Karpas-422 (cell line): ENCODE measurements at places on chromosomes 11 and 22.
A peak's percentile ranks its signal among the peaks of the same experiment; 100 is the strongest.

DNA sequence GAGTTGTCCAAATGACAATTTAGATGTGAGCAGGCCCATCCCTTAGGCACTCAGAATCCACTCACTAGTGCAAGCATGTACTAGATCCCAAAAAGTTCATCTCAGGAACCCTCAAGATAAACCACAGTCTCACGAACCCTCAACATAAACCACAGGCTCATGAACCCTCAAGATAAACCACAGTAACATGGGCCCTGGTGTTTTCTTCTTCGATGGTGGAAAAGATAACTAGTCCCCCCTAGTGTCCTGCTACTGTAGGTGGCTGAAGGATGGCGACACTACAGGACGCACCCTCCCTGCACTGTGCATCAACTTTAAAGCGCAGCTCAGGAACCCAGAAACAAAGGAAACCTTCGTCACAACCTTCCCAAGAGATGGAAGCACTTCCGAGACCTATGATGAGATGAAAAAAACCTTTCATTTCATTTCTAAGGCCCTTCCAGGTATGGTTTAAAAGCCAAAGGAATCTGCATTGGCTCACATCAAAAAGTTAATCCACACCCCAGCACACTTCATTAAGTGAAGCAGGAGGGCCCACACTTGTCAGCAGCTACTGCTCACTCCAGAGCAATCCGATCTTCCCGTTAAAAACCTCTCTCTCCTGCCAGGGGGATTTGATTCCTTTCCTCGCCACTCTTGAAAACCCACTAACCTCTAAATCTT, 2.4 kb downstream of the LARGE1 start:
- no peak for DNase-seq

DNA sequence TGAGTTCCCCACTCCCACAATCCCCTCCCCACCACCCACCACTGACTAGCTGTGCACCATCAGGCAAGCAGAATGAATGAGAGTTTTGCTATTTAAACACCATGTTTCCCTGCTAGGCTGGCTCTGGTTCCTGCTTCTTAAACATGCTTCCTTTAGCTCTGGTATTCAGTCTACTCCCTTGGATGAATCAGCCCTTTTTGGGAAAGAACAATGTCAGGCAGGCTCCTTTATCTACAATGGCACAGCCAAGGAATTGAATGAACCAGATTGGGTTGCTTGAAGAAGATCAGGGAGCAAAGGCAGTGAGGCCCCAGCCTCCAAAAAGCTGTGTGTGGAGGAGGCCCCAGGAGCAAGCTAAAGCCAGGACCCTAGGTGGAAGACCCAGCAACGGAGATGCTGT, 92.9 kb upstream of the ISX start:
- DNase-seq = no peak

GRCh38 chr22:25389541-25389919, 170.1 kb downstream of the CRYBB2 start:
- no peak for DNase-seq

GRCh38 chr11:70477609-70478008, 79.3 kb downstream of the CTTN start:
- no peak for DNase-seq

DNA sequence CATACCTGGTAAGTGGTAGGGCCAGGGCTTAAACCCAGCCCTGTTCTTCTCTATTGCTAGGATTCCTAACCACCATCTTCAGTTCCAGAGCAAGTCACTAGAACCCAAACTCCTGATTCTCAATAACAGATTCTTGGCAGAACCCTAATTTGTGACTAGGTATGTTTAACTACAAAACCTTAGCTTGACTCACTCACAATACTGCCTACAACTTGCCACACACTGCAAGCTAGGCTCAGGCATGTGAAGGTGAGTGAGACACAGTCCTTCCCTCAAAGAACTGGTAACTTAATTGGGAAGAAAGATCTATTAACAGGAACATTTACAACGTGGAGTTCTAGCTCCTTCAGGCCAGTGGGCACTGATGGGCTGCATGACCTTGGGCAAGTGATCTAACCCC, 14.5 kb upstream of the AMOTL1 start:
- no peak for DNase-seq

- no peak for DNase-seq
These were observed 41.2 kb upstream of the RAB30 start for GRCh38 chr11:83112886-83113285.

- no peak for DNase-seq
These were observed 419.8 kb upstream of the LRRC4C start for GRCh38 chr11:41879214-41879613.

- DNase-seq = no peak
These were observed 3.8 kb upstream of the MPPED1 start for GRCh38 chr22:43408009-43408408.

DNA sequence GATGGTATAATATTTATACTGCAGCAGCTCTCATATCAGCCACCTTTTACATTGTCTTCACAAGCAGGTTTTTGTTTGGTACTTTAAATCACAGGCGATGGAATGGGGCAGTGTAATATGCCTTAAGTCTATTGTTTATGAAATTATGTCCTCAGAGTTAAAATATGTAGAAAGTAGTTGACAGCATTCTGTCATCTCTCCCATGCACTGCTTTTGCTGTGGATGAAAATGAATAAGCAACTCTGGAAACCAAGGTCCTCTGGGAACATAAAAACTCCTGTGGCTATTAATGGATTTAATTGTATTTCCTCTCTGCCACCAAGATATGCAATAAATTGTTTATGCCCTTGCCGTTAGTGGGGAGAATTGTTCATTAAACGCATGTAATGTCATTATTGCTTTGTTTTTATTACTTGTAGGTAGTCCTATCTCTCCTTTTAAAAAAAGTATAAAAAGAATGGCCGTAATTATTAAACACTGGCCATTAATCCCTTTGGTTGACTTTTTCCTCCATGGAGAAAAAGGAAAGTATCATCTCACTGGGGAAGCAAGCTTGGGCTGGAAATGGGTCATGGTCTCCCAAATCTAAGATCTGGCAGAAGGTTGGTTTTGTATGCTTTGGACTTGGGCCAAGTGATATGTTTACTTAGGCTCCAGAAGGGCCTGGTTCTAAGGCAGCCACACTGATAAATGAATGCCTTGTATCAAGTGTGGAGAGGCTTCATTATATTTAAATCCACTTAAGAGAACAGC, 13.1 kb downstream of the PACS1 start:
- no peak for DNase-seq

GRCh38 chr22:32265882-32266767, 11.0 kb upstream of the SLC5A4 start:
- peak; percentile 87 for DNase-seq

- DNase-seq = no peak
These were observed 75.4 kb upstream of the GAB2 start for GRCh38 chr11:78492973-78493372.

GRCh38 chr11:42596576-42597145, 715.1 kb upstream of the API5 start:
- DNase-seq = no peak

- DNase-seq = no peak
These were observed at the start of gene BTG4 for GRCh38 chr11:111512296-111513239. Gene BTG4 (minus strand): TSS chr11:111512386. CDS start chr11:111498776, 13,610 bp downstream.

- DNase-seq = no peak
These were observed 27.0 kb downstream of the KCNJ1 start for GRCh38 chr11:128840137-128840536.

- DNase-seq = no peak
These were observed 19.3 kb upstream of the IL10RA start for GRCh38 chr11:117966908-117967307.

DNA sequence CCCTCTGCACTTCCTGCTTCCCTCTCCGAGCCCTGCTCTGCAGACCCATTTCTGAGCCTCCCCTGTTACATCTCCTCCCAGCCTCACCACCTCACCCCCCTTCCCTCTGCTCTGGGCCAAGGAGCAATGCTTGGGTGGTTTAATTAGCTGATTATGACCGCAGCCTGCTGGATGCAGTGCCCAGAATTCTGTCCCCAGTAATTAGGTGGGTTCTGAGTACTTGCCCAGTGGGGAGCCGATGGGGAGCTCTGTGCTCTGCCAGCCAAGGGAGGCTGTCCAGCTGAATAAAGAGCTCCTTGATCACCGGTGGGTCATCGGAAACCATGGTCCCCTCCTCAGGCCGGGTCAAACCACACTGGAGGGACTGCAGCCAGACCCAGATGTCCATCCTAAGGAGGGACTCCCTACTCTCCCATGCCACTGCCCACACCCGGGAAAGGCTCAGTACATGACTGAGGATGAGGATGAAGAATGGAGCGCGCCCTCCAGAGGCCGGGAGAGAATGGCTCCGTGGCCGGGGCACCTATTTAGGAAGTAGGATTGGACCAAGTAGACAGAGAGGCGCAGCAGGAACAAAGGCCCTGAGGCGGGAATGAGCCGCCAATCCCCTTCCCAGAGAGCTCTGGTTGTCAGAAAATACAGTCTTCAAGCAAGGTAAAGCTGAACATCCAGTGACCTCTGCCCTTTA, 9.1 kb downstream of the ARRB1 start:
- no peak for DNase-seq

DNA sequence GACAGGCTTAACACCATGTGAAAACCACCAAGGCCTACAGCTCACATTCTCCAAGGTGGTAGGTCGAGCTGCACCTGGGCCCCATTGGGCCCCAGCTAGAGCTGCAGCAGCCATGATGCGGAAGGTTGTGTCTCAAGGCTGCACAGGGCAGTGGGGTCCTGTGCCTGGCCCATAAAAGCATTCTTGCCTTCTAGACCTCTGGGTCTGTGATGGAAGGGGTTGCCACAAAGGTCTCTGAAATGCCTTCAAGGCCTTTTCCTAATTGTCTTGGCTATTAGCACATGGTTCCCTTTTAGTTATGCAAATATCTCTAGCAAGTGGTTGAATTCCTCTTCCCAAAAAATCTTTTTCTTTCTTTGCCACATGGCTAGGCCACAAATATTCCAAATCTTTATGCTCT, 52.5 kb upstream of the C11orf58 start:
- no peak for DNase-seq

DNA sequence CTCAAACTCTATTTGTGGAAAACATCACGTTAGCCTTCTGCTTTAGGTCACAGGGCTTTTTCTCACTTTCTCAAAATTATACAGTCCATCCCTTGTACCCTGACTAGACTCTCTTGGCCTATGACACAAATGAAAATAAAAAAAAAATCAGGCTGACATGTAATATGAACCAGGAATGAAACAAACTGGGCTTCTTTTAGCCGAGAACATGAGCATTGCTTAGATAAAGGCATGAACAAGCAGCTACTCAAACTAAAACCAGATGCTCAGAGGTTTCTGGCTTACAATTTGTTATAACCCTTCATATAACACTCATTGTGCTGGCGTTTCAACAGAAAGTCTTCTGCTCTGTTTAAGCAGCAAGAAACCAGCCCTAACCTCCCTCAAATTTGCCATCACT, 265.5 kb upstream of the NARS2 start:
- DNase-seq = no peak

DNA sequence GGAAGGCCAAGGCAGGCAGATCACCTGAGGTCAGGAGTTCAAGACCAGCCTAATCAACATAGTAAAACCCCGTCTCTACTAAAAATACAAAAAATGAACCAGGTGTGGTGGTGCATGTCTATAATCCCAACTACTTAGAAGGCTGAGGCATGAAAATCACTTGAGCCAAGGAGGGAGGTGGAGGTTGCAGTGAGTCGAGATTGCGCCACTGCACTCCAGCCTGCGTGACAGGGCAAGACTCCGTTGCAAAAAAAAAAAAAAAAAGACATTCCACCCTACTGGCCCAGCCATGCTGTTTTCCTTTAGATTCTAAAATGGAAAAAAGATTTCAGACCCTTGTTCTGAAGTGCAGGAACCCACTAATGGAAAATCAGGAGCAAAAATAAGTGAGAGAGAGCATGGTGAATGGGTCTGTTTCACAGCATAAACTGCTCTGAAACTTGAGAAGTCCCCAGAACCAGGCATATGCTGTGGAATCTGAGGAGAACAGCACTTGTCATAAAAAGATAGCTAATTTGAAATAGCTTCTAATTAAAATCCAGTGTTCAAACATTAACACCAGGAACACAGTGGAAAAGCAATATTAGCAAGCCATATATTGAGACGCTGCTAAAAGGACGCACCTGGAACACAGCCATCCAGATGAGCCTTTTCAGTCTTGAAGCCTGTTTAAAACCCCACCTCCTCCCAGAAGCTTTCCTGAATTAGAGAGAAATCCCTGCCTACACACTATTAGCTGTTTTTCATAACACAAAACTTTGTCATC, 66.3 kb upstream of the CHRM4 start:
- DNase-seq = no peak

GRCh38 chr11:12091956-12092558, 18.3 kb upstream of the MICAL2 start:
- DNase-seq = no peak

DNA sequence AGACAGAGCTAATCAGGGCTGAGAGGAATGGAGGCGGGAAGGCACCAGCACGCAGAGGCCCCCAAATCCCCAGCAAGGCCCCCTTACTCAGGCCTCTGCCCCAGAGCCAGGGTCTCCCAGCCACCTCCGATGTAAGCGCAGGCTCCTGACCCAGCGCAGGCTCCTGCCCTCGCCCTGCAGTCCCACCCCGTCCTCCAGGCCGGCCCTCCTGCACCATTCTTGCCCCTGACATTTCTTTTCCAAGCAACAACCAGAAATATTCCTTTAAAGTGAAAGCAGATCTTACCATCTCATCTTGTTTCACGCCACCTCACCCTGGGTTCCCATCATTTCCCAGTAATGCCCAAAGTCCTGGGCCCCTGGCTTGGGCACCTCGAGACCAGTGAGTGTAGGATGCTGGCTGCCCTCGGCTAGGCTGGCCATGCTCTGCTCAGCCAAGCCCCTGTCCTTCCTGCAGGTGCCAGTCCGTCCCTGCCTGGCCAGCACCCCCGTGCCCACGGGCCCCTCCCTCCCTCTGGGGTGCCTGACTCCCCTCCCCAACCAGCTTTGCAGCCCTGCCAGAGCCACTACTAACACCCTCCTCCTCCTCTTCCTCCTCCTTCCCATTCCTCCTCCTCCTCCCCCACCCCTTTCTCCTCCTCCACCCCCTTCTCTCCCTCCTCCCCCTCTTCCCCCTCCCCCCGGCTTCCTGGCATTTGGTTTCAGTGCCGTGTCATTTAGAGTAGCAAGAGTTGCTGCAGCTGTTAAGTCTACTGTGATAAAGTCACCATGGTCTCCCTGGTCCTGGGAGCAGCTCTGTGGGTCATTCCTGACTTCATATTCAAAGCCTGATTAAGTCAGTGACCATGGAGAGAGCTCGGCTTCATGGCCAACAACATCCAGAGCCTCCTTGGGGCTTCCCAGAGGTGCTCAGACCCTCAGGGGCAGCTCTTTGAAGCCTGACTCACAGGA, 78.7 kb downstream of the PIWIL3 start:
- no peak for DNase-seq

DNA sequence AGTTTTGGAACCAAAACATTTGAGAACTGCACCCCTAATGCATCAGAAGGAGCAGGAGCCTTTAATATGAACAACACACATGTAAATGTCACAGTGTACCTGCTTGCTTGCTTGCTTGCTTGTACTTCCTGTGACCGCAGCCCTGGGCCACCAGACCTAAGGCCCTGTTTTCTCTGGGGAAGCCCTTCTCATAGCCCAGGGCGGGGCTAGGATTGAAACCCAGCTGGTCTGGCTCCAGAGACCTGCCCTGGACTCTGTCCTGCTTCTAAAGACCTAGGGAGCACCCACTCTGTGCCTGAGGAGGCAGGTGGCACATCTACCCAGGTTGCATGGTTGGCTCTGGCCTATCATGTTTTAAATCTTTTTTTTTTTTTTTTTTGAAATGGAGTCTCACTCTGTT, 7.6 kb upstream of the MCM5 start:
- DNase-seq = no peak
